ENCODE measurements at places on chromosomes 4 and X.

DNA sequence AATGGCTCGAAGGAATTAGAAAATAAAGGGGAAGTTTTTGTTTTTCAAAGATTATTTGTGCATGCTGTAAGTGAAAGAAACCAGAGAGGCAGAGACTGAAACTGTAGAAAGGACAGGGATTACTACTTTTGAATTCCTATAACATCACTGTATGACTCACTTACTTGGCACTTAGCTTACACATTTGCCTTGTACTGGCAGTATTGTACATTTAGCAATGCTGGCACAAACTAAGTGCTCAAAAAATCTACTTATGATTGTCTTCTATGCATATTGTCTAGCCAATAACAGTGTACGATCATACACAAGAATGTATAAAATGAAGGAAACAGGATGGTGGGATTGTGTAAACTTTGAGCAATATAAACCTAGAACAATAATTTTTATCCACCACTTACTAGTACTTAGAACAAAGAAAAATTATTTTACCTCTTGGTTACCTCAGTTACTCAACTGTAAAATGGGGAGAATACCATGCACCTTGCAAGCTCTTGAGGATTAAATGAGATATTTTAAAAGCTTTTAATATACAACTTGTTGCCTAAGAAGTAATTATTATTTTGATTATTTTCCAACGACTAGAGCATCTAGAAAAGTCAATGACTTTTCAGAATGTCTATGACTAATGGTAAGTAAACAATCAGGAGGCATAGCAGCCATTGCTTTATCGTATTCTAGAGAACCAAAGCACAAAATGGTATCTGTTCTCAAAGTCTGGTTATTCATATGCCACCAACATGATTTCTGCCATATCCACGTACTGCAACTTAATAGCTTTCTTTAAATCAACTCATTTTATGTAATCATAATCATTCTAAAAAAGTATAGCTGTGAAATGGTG, 4.7 kb downstream of the FAM120C start:
- no peaks in the 10 kb centered on the region for H3K4me1 ChIP-seq
- H3K27ac ChIP-seq, result no peak overlapping the region
- no peak overlapping the region for H3K4me3 ChIP-seq
- H3K27me3 ChIP-seq, result no peaks in the 10 kb centered on the region
- DNase-seq, result no peak

DNA sequence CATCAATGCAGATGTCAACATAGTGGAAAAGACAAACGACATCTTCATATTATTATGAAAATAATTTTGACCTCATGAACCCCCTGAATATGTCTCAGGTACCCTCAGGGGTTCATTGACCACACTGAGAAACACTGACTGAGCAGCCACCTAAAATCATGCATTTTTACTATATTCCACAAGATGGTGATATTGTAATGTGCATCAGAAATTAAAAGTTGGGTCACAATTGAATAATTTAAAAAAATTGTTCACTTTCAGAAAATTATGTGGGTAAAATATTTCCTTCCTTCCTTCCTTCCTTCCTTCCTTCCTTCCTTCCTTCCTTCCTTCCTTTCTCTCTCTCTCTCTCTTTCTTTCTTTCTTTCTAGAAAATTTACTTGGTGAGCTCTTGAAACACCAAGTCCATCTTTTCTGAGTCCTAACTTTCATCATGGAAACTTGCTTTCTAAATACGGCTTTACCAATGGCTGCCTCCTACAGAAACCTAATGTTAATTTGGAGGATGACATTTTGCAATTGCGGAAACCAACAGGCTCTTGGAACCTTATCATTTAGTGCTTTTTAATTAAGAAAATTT, 103.6 kb downstream of the RTL3 start:
- H3K36me3 ChIP-seq, result no peaks in the 10 kb centered on the region
- no peak overlapping the region for H3K4me3 ChIP-seq
- no peaks in the 10 kb centered on the region for H3K27me3 ChIP-seq

DNA sequence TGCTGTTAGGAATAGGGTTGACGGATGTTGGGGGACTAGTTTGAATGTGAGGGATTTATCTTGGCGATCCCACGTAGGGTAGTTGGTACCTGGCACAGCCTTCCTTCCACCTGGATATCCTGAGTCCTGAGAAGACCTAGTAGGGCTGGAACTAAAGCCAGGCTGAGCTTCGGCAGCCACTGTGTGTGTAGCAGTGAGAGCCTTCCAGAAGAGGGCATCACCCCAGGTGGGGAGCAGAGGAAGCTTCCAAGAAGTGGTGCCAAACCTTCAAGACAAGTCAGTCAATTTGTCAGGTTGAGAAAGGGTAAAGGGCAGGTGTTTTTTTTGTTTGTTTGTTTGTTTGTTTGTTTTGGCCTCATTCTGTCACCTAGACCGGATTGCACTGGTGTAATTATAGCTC, 1.2 kb upstream of the FGFBP2 start:
- peaks cover 5% of the 10 kb centered on the region for H3K36me3 ChIP-seq
- no peak overlapping the region for H3K27ac ChIP-seq
- no peaks in the 10 kb centered on the region for H3K27me3 ChIP-seq
- no peak overlapping the region for H3K4me3 ChIP-seq
- no peaks in the 10 kb centered on the region for H3K4me1 ChIP-seq
- no peak for DNase-seq

DNA sequence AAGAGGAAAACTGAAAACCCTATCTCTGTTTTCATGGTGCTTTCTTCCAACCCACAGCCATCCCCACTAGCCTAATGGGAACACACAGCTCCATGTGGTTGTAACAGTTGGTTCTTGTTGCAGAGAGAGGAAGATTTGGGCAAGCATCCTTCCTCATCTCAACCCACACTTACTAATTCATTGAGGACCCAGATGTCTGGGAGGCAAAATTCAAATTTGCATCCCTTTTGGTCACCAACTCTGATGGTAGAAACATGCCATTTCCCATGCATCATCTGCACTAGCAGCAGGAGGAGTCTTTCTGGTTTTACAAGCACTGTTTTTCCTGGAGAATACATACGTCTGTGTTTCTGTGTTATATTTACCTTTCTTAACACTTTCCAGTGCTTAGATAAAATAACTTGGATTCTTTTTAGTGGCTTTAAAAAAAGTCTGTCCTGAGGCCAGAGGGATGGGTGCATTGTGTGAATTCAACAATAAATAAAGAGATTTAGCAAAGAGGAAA, 301.0 kb downstream of the KCTD8 start:
- no peak overlapping the region for H3K27ac ChIP-seq
- H3K4me1 ChIP-seq, result no peaks in the 10 kb centered on the region
- H3K36me3 ChIP-seq, result no peaks in the 10 kb centered on the region
- DNase-seq, result no peak
- H3K4me3 ChIP-seq, result no peak overlapping the region
- no peaks in the 10 kb centered on the region for H3K27me3 ChIP-seq

- no peaks in the 10 kb centered on the region for H3K36me3 ChIP-seq
- no peak for DNase-seq
- no peaks in the 10 kb centered on the region for H3K4me1 ChIP-seq
- no peak overlapping the region for H3K27ac ChIP-seq
- no peak overlapping the region for H3K4me3 ChIP-seq
These were observed 453.6 kb upstream of the EPHA5 start for GRCh38 chr4:66123831-66124413.

DNA sequence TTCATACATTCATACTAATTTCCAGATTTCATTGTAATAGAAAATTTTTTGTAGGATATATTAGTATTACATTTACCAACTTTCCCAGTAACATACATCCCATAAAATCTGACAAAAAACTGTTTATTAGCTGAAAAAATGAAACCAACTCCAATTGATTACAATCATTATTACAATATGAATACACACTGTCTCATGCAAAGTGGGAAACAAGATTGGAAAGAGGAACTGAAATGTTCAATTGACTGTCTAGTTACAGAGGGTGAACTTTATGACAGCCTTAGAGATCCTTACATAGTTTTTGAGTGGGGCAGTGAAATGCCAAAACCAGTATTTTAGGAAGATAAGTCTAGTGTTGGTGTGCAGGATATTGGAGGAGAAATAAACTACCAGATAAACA, 2.3 kb upstream of the AMBN start:
- H3K27ac ChIP-seq, result no peak overlapping the region
- DNase-seq, result no peak
- no peak overlapping the region for H3K4me3 ChIP-seq
- no peaks in the 10 kb centered on the region for H3K36me3 ChIP-seq

DNA sequence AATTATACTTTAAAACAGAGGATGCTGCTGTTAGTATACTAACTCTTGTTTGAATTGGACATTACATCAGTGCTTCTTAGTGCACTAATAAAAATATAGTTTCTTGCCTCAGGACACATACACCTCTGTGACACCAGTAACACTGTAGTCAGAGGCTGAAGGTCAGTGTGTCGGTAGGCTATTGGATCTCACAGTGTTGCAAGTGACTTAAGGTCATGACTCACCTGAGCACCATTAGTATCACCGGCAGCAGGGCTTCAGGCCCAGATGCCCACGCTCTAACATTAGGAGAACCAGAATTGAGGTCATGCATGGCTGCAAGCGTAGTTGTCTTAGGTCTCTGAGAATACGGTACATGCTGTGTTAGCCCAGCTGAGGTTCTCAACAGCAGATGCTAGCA, 15.2 kb downstream of the ETDC start:
- no peak for DNase-seq
- H3K27ac ChIP-seq, result no peak overlapping the region
- no peaks in the 10 kb centered on the region for H3K27me3 ChIP-seq
- H3K36me3 ChIP-seq, result peaks cover 17% of the 10 kb centered on the region
- H3K4me1 ChIP-seq, result no peaks in the 10 kb centered on the region
- H3K4me3 ChIP-seq, result no peak overlapping the region

DNA sequence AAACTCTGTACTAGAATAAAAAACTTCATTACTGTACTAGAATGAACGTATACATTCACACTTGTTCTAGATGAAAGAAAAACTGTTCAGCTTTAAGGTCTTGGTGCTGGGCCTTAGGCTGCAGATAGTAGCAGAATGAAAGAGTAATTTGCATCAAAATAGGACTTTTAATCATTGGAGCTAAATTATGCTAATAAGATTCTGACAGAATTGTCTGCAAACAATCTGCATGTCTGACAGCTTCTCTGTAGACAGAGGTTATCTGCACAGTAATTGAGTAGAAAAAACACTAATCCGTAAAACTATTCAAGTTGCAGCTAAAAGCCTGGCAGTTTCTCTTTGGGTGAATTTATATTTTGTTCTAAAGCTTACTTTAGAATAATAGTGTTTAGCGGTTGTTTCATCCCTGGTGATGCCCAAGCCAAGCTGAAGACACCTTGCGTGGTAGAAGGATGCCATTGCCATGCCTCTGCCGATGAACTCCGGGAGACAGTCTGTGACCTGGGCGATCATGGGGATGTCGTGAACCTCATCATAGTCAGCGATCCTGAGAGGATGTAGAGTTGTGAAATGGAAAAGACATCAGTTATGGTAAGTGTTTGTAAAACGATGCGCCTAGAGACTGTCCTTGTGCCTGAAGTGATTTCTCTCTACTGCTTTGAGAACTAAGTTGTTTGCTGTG, 25.3 kb downstream of the LRP2BP start:
- no peaks in the 10 kb centered on the region for H3K36me3 ChIP-seq
- no peak for DNase-seq
- H3K4me3 ChIP-seq, result no peak overlapping the region
- H3K4me1 ChIP-seq, result 0 out of 2 replicates have a peak, but pooled peaks cover 2% of the 10 kb centered on the region

Data from H1 (cell line).